ENCODE measurements at places on chromosomes 16 and 17.

GRCh38 chr16:54843424-54843750, 87.3 kb upstream of the IRX5 start:
- DNase-seq = no peak

DNA sequence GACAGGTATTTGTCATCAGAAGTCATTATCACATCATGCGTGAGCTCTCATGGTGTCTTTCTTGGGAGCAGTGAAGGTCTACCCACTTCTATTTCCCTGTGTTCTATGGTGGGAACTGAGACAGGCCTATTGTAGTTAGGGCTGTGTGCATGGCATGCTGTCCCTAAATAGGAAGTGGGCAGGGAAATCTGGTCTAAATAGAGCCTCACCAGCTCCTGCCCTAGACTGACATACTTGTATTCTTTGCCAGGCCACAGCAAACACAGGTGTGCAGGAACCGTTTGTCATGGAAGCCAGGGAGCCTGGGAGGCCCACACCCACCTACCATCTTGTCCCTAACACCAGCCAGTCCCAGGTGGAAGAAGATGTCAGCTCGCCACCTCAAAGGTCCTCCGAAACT, 10.1 kb downstream of the SLC7A6 start:
- no peak for DNase-seq

GRCh38 chr17:82957961-82958561, 118.2 kb upstream of the ZNF750 start:
- DNase-seq = no peak

- no peak for DNase-seq
Measured at GRCh38 chr17:2244545-2245525, 58.8 kb downstream of the SMG6 start.

- DNase-seq = no peak
Measured at GRCh38 chr17:9009737-9010136, 11.6 kb upstream of the NTN1 start.

- no peak for DNase-seq
Measured at GRCh38 chr16:66923247-66923731, 2.0 kb downstream of the RRAD start.

Data from AG04449 (cell line).